ENCODE measurements at places on chromosomes 1 and 21.

GRCh38 chr1:245154429-245155271 is at the start of gene KIF26B:
KIF26B (plus strand) TSS chr1:245154985; CDS start chr1:245155425, 440 bp downstream.
- peak; percentile 70 for DNase-seq

- no peak for DNase-seq
These were observed 10.2 kb upstream of the GNB1 start for GRCh38 chr1:1900883-1901640.

DNA sequence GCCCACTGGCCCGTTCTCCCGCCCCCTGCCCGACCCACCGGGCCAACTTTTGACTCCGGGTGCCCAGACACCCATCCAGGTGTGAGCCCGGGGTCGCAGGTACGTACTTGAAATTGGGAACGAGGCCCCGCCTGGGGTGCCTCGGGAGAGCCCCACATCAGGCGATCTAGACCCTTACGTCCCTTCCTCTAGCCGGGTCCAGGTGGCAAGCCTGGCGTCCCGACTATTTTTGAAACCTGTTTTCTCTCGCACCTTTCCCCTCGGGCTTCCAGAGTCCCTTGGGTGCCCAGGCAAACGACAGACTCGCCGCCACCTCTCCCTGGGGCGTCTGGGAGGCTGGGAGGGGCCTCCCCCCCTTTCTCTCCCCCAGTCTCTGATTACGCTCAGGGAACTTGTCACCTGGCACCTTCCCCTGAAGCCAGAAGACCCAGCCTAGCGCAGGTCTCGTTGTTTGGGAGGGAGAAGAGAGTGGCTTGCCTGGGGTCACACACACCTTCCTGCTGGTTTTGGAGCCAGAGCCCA is 898 bp downstream of the LDLRAP1 start:
- DNase-seq, result peak; percentile 37

DNA sequence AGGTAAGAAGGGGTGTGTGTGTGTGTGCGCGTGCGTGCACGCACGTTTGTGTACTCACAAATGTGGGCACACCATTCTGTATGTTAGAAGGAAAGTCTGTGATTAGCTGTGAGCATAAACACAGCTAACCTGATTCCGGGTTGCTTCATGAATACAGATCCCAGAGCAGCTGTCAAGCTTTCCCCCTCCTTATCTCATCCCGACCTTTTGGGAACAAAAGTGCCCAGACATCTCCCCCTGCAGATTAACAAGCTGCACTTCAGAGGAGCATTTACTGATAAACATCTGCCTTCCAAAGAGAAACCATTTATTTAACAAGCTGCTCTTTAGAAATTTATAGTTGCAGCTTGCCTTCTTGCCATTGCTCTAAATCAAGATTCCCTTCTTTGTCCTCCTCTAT is 97.0 kb downstream of the MT1HL1 start:
- no peak for DNase-seq

- peak; percentile 49 for DNase-seq
These were observed 362.3 kb downstream of the HLX start for GRCh38 chr1:221241592-221241991.

DNA sequence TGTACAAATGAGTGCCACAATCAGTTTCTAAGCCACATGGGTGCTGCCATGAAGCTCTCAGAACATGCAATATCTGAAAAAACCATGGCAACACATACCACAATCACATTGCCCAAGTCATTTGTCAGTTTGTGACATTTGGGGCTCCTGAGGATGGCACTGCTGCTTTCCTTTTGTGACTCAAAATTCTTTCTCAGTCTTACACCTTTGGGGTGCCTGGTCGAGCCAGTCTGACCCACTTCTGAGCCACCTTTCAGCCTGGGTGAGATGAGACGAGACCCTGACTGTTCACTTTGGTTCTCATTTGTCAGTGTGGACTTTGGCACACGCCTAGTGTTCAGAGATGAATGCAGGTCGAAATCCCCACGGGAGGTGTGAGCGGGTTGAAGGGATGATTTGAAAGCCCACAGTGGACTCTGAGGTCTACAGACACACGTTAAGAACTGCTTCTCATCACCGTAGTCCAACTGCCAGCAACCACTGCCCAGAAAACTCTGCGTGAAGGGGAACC is 8.0 kb downstream of the BATF3 start:
- DNase-seq, result no peak

DNA sequence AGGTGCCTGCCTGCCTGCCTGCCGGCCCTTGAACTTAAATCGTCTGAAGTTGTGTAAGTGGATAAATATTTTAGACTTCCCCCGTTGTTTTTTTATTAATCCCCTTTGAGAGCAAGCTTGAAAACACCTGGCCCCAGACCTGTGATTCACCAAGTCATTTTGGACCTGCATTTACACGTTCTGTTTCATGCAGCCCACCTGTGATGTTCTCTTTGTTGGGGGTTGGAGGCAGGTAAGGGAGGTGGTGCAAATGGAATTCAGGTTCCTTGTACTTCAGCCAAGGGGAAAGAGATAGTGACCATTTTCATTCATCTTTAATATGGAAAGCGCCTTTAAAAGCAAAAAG is 1.2 kb downstream of the SLC37A1 start:
- DNase-seq, result no peak

- DNase-seq, result no peak
These were observed 80.2 kb downstream of the FMN2 start for GRCh38 chr1:240171907-240172306.

- no peak for DNase-seq
These were observed 150.4 kb upstream of the NEGR1 start for GRCh38 chr1:72432645-72433267.

DNA sequence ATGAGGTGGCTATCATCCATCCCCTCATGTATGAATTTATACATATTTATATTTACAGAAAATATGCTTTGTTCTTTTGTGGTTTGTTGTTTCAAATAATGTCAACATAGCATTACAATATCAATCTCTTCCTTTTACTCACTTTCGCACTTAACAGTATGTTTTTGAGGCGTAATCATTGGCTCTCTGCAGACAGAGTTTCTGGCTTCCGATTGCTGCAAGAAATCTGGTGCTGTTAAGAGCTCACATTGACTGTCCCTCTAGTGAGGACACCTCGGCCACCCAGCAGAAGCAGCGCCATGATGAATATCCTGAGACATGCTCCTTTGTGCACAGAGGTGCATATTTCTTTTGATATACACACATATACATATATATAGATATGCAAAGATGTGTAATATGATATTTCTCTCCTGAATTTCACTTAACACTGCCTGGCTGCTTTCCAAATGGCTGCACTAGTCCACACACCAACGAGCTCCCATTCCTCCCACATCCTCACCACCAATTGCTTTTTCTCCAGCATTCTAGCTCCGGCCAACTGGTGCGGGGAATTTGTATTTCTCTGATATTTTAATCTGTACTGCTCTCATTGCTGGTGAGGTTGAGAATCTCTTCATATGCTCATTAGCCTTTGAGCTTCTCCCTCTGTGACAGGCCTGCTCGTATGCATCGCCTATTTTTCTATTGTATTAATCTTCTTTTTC is 248.4 kb downstream of the SIPA1L2 start:
- DNase-seq, result no peak

- no peak for DNase-seq
These were observed 3.2 kb upstream of the AK2 start for GRCh38 chr1:33039840-33040239.

All from NCI-H1417 (cell line).